Activated T-cell treated with anti-CD3 and anti-CD28 coated beads, Interleukin-2, amount 50 U/mL, for 4 hours (primary cell): ENCODE measurements at places on chromosomes 3 and 15. TPM values are rescaled to one million over a fixed set of nuclear protein-coding genes. Genes with fewer than 3 reads are reported as not detected.

PLCB2 gene
- 41.7 TPM for total RNA-seq

GOLGA8G gene
- total RNA-seq, result not detected

RBP2 gene
- total RNA-seq, result not detected

AADAC gene
- 0.11 TPM for total RNA-seq

LIPH gene
- 0.05 TPM for total RNA-seq

MESP2 gene
- not detected for total RNA-seq

GRM7 gene
- total RNA-seq, result not detected

GP5 gene
- total RNA-seq, result 0.18 TPM

RAB6B gene
- total RNA-seq, result 0.63 TPM

GRIP2 gene
- total RNA-seq, result not detected

B3GALNT1 gene
- total RNA-seq, result 1.3 TPM

CP gene
- total RNA-seq, result 0.43 TPM

GJD2 gene
- total RNA-seq, result not detected

SLC27A2 gene
- 14.4 TPM for total RNA-seq

CPLX3 gene
- total RNA-seq, result 0.23 TPM

PLSCR2 gene
- not detected for total RNA-seq

FETUB gene
- not detected for total RNA-seq

PLCH1 gene
- total RNA-seq, result 0.03 TPM

PRSS50 gene
- total RNA-seq, result not detected

DENND6A gene
- total RNA-seq, result 11.9 TPM

C3orf22 gene
- not detected for total RNA-seq

CILP gene
- 0.08 TPM for total RNA-seq

CD200 gene
- total RNA-seq, result 125 TPM

SKOR1 gene
- total RNA-seq, result 0.34 TPM

GPR149 gene
- not detected for total RNA-seq

ALS2CL gene
- 1.3 TPM for total RNA-seq

PIF1 gene
- 1.5 TPM for total RNA-seq

CYFIP1 gene
- 8.8 TPM for total RNA-seq

CCK gene
- total RNA-seq, result not detected

WDR49 gene
- total RNA-seq, result 0.16 TPM

GP9 gene
- total RNA-seq, result not detected

ARRDC4 gene
- total RNA-seq, result 2.2 TPM
